ENCODE measurements at places on chromosomes 5 and 9.
A peak's percentile ranks its signal among the peaks of the same experiment; 100 is the strongest.

- DNase-seq: no peak
Measured at GRCh38 chr5:126358525-126358924, 64.7 kb upstream of the GRAMD2B start.

DNA sequence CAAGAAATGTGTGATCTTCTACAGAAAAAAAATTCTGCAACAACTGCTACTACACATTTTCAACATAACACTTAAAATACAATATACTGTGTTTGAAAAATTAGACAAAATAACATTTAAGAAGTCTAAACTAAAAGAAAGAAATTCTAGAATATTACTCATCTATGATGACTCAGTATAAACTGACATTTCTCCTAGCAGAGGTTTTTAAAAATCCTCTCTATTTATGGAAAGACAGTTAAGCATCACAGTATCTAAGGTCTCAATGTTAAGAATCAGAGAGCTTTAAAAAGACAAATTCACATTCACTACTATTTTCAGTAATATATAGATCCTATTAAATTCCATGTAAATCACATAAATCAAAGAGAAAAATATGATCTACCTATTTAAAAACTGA lies 61.3 kb downstream of the NR2F1-AS1 start:
- DNase-seq: no peak

- DNase-seq: no peak
Measured at GRCh38 chr9:75148561-75148960, 60.2 kb downstream of the OSTF1 start.

- DNase-seq: no peak
Measured at GRCh38 chr5:42057254-42057690, 132.2 kb downstream of the FBXO4 start.

DNA sequence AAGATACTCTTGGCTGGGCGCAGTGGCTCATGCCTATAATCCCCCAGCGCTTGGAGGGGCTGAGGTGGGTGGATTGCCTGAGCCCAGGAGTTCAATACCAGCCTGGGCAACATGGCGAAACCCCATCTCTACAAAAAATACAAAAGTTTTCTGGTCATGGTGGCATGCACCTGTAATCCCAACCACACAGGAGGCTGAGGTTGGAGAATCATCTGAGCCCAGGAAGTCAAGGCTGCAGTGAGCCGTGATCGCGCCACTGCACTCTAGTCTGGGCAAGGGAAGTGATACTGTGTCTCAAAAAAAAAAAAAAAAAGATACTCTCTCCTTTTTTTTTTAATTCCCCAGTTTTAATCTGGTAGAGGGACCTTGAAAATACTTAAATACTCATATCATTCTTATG lies 15.0 kb downstream of the ANKRD33B start:
- DNase-seq: no peak

GRCh38 chr5:79686799-79687198 lies 2.8 kb upstream of the CMYA5 start:
- no peak for DNase-seq

GRCh38 chr9:128104171-128104618 lies 23.3 kb downstream of the PTGES2 start:
- DNase-seq: no peak

GRCh38 chr5:134620634-134621033 lies 12.0 kb downstream of the SAR1B start:
- no peak for DNase-seq

- no peak for DNase-seq
Measured at GRCh38 chr9:80931163-80931562, 758.2 kb downstream of the TLE1 start.

- no peak for DNase-seq
Measured at GRCh38 chr9:18922161-18922885, 110.7 kb downstream of the SAXO1 start.

DNA sequence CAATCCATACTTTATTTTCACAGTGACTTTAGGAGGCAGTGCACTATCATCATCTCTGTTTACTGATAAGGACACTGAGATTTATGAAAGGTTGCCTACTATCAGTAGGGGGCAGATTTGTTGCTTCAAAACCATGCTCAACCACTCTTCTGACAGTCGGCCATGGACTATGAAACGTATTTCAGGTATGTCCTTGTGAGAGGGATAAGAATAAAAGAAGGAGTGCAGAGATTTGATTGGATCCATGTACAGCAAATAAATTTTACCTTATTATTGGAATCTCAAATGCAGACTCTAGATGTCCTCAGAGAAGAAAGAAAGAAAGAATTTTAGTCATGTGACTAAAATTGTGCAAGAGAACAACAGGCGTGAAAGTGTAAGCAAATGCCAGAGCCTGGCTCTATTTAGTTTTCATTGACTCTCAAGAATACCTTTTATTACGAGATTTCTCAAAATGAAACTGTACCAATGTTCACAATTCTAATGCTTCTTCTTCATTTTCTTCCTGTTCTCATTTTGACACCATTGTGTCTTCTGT lies 296.6 kb upstream of the RASA1 start:
- no peak for DNase-seq

GRCh38 chr9:110928599-110928998 lies 109.7 kb downstream of the LPAR1 start:
- no peak for DNase-seq

GRCh38 chr5:173772384-173773059 lies 115.6 kb upstream of the CPEB4 start:
- DNase-seq: peak; percentile 43

GRCh38 chr5:90689064-90689463 lies 130.5 kb downstream of the ADGRV1 start:
- no peak for DNase-seq

GRCh38 chr9:68898781-68899439 lies 115.0 kb downstream of the PRKACG start:
- no peak for DNase-seq

DNA sequence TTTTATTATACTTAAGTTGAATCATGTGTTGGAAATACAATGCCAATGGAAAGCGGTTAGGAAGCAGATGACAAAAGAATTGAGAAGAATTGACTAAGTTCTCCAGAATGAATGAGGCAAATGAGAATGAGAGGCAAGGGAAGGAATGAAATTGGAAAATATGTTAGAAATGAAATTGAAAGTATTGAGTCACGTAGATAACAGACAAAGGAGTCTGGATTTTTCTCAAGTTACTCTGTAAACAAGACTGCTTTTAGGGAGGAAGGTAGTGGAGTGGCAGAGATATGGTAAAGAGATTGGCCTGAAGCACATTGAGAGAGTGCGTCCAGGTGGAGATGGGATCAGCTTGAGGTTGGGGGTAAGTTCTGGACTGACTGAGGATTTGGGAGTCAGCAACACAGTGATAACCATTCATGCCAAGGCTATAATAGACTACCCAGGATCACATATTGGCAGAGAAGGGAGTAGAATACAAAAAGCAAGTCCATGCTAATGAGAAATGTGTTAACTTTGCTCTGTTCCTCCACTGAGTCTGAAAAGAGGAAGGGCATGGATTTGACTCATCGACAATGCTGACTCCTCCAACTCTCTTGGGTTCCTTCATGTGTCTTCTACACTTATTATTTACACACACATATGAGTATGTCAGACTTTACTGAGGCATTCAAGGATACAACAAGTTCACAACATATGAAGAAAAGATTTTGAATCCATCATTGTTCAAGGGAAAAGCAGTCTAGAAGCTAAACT lies 814.2 kb upstream of the ZNF608 start:
- no peak for DNase-seq

DNA sequence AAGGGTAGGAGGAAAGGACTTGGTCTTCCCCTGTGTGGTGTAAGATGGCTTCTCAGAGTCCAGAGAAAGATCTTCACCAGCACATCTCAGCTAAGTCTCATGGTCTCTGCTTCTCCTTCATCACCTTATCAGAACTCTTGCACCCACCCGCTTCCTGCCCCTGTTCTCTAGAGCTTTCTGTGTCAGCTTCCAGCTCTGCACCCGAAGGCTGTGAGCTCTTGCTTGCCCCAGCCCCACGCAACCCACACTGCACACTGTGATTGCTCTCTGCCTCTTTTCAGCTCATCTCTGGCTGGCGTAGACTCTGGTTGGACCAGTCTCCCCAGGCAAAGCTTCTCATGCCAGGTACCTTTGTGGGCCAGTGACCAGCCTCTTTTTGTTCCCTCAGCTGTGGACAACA lies 93.2 kb upstream of the RAPGEF1 start:
- no peak for DNase-seq

DNA sequence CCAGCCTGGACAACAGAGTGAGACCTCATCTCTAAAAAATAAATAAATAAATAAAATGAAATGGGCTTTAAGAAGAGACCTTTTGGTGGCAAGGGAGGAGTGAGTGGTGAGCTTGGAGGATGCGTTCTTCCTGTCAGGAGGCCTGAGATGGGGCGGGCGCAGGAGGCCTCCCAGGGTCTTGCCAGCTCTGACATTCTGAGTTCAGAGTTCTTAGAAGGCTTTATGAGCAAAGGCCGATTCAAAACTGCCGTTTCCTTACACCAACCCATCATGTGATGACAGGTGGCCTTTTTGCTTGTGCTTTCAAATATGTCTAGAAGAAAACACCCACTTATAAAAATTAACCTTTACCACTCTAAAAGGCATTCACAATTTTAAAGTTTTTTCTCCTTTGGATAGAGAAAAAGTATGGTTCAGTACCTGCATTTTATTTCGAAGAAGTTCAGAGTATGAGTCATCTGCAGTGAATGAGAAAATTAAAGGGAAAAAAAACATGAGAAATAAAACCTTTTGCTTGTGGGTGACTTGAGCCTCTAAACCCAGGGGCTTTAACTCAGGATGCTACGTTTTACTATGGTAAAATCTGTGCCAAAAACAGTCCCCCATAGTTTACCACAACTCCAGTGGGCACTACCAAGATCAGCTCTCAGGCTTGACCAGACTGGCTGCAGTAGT lies 157.4 kb upstream of the OTULINL start:
- DNase-seq: no peak

- no peak for DNase-seq
Measured at GRCh38 chr5:167796672-167797071, 494.8 kb upstream of the WWC1 start.

DNA sequence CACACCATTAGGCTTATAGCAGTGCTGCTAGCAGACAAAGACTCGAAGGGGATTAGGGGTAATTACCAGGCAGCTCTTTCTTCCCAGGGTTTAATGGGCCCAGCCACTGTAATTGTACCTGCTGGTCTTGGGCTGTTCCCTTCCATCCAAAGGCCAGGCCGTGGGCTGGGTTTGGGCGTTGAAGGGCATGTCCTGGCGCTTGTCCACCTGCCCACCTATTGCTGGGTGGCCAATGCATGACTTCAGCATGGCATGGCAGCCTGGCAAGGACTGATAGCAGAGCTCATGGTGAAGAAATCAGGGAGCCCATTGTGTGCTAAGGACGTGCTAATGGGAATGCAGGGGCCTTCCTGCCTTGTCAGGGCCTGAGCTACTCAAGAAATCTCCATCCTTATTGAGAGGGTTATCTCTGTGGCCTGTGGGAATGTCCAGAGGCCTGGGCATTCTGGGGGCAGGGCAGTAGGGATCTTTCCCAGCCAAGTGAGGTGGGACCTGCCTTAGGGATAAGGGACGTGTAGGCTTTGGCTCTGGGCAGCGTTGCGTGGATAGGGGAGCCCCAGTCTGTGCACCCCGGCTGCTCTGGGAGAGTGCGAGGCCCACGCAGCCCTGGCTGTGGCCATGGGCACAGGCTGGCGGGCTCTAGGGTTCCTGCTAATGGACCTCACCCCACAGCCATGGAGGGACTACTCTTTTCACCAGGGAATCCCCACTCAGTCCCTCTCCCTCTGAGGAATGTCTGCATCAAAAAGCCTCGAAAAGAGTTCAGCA lies 116.1 kb upstream of the PITX1 start:
- no peak for DNase-seq
